ENCODE measurements at places on chromosomes 6 and 20.

DNA sequence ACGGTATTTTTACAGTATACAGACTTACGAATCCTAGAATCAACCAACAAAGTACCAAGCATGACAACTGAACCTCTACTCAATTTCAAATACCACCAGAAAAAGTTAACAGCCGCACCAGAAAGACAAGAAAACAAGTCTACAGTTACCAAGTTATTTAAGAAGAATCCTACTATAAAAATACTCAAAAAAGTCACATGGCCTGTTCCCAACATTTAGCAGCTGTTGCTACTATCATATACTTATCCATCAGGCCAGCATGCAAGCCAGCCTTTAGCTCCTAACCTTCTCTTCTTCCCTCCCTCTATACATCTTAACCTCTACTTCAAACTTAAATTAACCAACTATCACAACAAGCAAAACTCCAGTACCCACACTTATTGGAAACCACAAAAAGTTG lies 1.9 kb downstream of the SYNCRIP start:
- no peak for DNase-seq

GRCh38 chr20:25439328-25439727 lies 31.9 kb downstream of the GINS1 start:
- DNase-seq, result no peak

DNA sequence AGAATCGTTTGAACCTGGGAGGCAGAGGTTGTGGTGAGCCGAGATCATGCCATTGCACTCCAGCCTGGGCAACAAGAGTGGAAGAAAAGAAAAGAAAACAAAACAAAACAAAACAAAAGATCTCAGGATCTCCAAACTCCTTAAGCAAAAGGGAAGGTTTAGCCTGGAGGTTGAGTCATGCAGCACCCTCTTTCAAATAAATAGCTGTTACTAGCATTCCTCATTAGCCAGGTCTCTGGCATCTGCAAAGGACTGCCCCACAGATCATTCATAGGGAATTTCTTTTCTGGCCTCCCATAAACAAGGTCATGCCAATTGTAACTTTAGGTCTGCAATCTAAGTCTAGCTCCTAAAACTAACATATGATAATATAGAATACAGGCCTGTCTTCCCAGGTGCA lies 37.2 kb downstream of the EDN1 start:
- DNase-seq, result no peak

DNA sequence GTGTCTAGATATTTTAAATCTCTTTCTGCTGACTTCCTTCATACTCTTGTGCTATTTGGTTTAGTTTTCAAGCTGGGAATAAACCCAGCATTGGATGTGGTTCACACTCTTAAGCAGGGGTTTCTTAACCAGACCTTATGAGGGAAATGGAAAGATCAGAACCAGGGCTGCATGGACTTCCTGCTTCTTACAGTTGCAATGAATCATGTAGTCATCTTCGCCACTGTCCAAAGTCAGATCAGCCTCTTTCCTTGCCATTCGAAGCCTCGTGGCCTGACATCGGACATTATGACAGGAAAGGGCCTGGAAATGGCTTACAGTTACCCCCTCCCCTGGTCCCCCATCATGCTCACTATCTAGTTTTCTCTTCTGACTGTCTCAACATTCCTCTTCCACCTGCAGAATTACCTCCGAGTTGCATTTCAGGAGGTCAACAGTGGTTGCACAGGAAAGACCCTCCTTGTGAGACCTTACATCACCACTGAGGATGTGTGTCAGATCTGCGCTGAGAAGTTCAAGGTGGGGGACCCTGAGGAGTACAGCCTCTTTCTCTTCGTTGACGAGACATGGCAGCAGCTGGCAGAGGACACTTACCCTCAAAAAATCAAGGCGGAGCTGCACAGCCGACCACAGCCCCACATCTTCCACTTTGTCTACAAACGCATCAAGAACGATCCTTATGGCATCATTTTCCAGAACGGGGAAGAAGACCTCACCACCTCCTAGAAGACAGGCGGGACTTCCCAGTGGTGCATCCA lies 16.8 kb upstream of the NAA20 start:
- no peak for DNase-seq

DNA sequence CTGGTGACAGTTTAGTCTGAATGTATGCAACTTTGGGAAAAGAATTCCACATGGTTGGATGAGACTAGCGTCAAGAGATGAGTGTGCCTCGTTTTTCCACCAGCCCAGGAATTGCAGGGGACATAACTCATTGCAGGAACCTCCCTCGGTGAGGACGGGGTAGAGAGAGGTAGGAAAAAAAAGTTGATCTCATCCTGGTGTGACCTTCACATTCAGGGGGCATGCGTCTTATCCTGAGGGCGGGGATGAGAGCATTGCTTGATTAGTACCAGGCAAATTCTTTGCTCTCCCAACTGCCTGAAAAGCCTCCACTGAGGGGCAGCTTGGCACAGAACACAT lies 11.8 kb downstream of the TLDC2 start:
- no peak for DNase-seq

- no peak for DNase-seq
Measured at GRCh38 chr20:52379723-52380336, 188.3 kb upstream of the ZFP64 start.

DNA sequence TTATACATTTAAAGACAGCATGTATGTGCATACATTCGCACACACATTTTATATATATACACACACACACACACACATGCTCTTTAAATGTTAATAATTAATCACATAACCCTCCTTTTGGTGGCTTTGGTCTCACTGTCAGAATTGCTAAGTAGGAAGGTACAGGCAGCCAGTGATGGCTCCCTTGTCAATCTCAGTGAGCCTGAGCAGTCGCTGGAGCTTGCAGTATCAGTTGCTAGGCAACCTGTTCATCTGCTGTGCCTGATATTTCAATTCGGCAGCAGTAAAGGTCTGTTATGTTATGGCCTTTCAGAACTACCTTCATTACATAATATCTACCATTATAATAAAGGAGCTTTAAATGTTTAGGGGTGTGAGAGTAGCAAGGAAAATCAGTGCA lies 374.3 kb downstream of the LMBRD1 start:
- no peak for DNase-seq

GRCh38 chr6:108847738-108848115 lies 495 bp upstream of the ARMC2 start:
- no peak for DNase-seq

DNA sequence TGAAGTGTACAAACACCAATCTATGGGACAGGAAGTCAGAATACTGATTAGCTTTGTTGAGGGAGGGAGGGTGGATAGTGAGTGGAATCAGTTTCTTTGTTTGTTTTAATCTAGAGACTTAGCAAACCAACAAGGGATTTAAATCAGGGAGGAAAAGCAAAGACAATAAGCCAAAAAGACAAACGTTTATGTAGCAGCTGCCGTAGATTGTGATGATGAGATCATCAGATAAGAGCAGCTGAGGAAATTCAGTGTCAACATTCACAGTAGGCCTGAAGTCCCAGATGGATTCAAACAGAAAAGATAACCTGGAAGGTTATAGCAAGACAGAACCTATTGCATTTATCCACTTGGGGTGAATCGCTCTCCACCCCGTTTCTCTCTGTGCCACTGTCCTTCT lies 104.9 kb upstream of the SYNDIG1 start:
- DNase-seq, result no peak

GRCh38 chr6:32982702-32983492 lies 14.5 kb downstream of the BRD2 start:
- DNase-seq, result no peak

DNA sequence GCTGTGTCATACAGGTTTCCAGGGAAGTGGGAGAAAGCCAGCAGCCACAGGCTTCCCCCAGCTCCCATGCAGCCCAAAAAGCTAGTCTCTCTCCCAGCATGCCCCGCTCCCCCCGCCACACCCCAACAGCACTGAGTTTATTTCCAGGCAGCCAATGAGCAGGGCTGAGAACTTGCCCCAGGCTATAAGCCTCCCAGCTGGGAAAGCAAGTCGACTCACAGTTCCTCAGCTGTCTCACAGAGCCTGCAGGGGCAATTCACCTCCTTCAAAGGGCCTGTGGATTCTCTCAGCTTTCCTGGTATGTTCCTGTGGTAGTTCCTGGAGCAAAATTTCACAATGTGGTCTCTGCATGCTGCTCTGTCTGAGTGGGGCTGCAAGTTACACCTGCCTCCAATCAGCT lies 34.2 kb downstream of the PAX1 start:
- no peak for DNase-seq

GRCh38 chr6:44011350-44011920 lies 115.8 kb downstream of the MRPL14 start:
- DNase-seq, result no peak

DNA sequence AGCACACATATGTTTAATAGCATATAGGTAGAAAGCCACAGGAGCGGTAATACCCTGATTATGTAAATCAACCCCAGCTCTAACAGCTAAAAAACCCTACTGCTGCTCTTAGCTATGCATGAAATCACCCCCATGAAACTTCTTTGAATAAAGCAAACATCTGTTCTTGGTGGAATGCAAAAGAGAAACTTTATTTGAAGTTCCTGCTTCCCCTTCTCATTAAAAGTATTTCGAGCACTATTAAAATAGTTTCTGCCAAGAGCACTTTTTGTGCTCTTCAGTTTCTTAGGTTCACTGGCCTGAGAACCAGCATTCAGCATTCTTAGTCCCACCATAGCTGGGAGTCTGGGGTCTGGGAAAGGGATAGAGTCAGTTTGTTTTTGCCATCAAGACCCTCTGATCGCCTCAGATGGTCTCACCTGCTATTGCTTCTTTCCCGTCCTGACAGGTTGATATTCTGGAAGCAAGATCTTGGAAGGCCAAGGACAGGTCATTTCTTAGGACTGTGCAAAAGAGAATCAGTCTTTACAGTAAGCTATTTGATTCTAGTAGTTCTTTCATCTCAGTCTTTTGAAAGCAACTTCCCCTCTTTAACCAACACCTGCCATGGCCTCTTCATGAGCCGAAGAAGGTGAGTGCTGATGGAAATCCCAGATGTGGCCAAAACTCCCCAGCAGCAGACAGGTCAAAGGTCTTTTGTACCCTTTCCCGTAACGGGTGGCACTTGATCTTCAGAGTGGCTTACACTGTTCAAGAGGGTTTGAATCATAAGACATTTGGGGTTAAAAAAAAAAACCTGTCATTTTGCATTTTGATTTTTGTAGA lies 76.5 kb upstream of the TMEM170B start:
- DNase-seq, result no peak

- DNase-seq, result no peak
Measured at GRCh38 chr6:142871910-142872331, 73.1 kb downstream of the HIVEP2 start.

GRCh38 chr20:56171087-56172012 lies 77.2 kb upstream of the MC3R start:
- DNase-seq, result no peak

DNA sequence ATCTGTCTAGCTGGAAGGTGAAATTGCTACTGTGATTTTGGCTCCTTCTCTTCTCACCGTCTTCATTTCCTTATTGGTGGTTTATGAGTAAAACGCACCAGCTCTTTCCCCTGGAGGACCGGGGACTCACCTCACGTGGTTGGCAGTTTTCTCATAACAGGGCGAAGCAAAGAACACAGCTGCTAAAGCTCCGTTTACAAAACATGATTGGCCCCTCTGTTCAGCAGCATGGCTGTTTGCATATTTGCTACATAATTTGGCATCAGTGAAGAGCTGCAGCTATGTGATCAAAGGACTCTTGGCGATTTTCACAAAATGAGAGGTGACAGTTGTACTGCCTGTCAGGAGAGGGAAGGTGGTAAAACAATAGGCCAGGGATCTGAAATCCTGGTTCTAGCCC lies 20.5 kb upstream of the TMEM181 start:
- no peak for DNase-seq

- no peak for DNase-seq
Measured at GRCh38 chr20:37315452-37316110, 26.1 kb downstream of the MANBAL start.

DNA sequence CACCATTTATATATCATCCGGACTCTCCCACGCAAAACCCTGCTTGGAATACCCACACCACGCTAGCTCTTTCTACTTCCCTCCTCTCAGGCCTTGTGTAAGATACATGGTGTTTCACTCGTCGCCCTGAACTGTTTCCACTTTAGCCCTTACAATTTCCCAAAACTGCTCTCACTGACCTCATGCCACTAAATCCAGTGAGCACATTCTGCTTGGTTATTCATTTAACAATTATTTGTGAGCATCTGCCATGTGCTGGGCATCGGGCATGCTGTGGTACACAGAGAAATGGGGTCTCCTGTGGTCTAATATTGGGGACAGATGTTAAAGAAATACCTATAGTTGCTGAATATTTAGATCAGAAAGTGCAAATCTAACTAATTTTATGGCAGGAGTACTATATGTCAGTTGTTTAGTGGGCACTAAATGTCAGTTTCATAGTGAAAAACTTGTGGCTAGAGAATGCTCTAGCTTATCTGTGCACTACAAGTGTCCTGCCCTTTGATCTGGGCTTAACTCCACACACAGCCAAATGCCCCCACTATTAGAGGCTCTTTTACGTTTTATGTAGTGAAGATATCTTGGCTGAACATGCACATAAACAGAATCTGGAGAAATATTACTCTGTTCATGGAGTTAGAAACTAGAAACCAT lies 41.0 kb downstream of the PLEKHG1 start:
- DNase-seq, result no peak

GRCh38 chr6:144178323-144178722 lies 28.0 kb downstream of the STX11 start:
- DNase-seq, result no peak

DNA sequence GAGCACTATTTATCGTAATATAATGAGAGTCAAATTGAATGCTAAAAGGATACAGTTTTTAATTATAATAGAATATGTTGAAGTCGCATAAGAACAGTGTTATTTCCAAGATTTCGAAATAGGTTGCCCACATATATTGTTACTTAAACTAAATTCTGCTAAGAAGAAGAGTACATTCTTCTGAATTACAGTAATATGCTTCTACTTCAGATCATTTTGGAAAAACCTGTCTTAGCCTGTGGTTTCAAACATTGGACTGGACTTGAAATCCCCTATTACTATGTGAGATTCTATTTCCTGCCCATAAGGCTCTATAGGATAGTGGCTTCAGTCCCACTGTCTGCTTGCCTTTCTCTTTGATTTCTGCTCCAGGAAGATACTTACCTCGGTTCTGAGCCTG lies 137.2 kb downstream of the B3GAT2 start:
- DNase-seq, result no peak

DNA sequence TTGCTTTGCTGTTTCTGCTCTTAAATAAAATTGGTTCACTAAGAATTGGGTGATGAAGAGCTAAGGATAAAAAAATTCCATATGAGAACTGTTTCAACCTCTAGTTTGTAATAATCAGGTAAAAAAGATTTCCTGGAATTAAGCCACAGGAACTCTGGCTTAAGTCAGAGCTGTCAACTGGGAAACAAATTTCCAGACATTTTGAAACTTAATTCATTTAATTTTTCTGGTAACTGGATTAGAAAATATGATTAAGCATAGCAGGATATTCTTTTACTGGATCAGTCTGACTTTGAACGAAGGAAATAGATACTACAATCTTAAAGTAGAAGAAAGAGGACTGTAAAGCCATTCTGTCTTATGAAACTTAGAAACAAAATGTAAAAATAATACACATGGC lies 1.3 kb upstream of the VIP start:
- DNase-seq, result no peak

GRCh38 chr6:74645108-74645849 lies 560.6 kb downstream of the COL12A1 start:
- DNase-seq, result no peak

- no peak for DNase-seq
Measured at GRCh38 chr6:154921482-154921881, 73.6 kb upstream of the TIAM2 start.
